Brain pericyte (primary cell): ENCODE measurements at places on chromosomes 1 and 21.

GRCh38 chr1:30461640-30462039, 261.7 kb downstream of the MATN1 start:
- DNase-seq = no peak

- DNase-seq = no peak
Observed at GRCh38 chr1:205589618-205590456, 42.0 kb downstream of the ELK4 start.

- DNase-seq = no peak
Observed at GRCh38 chr1:84724128-84724860, 34.0 kb upstream of the SSX2IP start.

GRCh38 chr1:166875302-166875733, 746 bp downstream of the TADA1 start:
- DNase-seq = no peak

DNA sequence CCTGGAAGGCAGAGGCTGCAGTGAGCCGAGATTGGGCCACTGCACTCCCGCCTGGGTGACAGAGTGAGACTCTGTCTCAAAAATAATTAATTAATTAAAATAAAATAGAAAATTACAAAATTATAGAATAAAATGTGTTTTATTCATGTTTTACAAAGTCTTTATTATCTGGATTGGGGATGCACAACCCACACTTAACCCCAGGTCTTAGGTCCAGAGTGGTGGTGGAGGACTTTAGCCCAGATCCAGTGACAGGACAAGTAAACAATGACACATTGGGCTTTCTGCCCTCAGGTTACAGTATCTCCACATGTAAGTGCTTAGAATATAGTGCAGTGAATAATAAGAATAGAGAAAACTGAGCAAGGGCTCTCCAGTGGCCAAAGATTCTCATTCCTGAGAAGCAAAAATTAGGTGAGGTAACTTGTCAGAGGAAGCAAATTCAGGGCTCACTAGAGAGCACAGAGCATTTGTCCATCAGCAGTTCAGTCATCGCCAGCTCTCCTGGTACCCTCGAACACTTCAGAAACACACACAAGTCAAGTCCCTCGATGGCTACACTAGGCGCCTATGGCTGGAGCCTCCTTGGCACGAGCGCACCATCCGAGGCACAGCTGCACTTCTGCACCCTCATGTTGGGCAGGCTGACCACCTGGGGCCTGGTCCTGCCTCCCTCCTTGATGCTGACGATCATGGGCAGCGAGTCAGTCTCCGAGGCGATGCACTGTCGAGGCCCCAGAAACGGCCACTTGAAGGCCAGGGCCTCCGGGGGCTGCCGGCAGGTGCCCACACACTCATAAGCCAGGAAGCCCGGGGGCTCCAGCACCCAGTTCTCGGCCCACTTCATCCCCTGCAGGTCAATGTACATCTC, 2.6 kb downstream of the LEFTY1 start:
- no peak for DNase-seq

- peak; percentile 69 for DNase-seq
Observed at GRCh38 chr1:116508984-116509980, 61.5 kb downstream of the CD58 start.

DNA sequence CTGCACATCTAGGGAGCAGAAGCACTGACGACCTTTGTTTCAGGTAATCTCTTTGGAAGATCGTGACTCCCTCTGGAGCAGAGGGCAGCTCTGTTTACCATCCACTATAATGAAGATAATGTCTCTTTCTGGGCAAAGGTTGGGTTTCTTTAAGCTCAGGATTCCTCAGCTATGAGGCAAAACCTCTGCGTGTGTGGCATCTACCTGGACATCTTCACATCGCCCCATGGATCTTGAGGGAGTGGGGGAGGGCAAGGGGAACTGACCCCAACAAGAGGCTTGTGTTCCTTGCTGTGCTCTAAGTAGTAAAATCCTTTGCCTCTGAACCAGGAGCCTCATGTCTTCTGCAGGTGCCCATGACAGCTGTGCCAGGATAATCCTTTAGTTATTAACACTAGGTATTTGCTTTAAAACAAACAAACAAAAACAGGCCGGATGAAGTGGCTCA, 19.6 kb downstream of the SPATA45 start:
- no peak for DNase-seq

- no peak for DNase-seq
Observed at GRCh38 chr1:7749126-7749525, 22.0 kb upstream of the VAMP3 start.

GRCh38 chr1:154969860-154970452, 591 bp downstream of the SHC1 start:
- no peak for DNase-seq

DNA sequence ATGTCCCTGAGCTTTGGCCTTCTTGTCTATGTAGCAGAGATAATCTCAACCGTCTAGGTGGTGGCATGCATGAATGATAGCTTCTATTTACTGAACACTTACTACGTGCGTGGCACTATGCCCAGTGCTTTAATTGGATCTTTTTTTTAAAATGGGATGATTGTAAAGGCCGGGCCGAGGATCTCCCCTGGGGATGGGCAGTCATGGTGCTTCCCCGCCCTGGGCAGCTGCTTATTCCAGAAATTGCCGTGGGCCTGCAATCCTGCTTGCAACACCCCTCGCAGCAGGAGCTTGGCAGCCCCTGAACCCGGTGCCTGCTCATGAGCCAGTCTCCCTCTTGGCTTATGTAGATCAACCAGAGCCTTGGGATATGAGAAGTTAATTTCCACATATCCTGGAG, 360.7 kb downstream of the CAMTA1 start:
- DNase-seq = no peak

DNA sequence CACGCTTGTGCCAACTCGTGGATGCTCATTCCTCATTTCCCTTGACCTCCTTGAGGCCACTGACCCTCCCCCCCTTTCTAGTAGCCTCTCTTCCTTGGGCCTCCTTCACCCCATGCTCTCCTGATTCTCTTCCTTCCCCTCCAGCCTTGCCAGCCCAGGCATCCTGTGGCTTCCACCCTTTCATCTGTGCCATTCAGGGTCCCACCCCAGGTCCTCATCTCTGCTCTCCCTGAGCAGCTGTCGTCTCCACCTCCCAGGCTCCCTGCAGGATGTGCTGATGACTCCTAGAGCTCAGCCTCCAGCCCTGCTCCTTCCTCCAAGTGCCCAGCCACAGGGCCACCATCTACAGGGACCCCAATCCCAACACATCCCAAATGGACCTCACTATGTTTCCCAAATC, 197.4 kb downstream of the GRIK3 start:
- DNase-seq = no peak

DNA sequence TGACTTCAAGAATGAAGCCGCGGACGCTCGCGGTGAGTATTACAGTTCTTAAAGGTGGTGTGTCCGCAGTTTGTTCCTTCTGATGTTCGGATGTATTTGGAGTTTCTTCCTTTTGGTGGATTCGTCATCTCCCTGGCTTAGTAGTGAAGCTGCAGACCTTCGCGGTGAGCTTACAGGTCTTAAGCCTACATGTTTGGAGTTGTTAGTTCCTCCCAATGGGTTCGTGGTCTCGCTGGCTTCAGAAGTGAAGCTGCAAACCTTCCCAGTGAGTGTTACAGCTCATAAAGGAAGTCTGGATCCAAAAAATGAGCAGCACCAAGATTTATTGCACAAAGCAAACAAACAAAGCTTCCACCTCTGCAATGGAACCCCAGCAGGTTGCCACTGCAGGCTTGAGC, 14.7 kb downstream of the LDLRAD1 start:
- DNase-seq = no peak

DNA sequence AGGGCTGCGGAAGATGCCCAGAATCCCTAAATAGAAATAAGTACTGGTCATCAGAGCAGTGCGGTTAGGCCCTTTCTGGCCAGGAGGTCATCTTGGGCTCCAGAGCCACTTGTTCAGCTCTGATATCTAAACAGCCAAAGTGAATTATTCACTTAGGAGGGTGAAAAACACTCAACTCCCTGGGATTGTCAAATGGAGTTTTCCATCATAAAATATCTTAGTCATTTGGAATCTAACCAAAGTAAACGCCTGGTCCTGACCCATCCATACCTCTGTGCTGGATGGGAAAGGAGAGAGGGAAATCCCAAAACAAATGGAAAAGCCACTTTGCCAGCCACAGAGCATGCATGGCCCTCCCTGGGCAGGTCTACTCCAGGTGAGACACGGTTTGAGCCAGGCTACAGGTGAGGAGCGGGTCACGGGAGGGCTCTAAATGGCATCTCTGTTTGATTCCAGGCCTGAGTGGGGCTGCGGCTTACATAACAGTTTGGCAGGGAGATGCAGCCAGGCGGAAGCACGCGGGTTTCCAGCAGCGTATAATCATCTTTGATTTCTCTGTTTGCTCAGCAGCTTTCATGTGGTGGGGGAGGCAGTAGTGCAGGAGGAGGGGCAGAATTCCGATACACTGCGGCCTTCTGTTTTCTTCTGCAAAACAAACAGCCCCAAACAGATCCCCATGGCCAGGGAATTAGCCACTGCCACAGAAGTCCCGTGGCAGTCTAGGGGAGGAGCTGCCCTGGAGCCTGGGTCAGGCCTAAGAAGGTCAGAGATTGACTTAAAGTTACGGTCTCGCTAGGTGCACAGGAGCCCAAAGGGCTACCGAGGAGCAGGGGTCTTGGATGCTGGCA, 59.1 kb upstream of the ZNF648 start:
- no peak for DNase-seq

DNA sequence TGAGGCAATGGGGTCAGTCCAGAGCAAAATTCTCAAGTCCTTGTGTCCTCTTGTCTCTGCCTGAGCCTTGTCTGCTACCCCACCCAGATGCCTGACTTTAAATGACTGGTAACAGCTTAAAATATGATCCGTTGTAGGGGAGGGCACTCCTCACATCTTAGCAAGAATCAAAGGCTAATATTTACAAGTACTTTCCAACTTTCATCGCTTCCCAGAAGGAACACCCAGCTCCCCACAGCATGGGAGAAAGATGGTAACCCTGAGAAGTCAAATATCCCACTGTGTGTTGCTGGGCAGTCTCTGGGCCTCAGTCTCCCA, 5.2 kb downstream of the ECE1 start:
- no peak for DNase-seq

- DNase-seq = no peak
Observed at GRCh38 chr1:235317168-235317567, 10.8 kb downstream of the ARID4B start.

DNA sequence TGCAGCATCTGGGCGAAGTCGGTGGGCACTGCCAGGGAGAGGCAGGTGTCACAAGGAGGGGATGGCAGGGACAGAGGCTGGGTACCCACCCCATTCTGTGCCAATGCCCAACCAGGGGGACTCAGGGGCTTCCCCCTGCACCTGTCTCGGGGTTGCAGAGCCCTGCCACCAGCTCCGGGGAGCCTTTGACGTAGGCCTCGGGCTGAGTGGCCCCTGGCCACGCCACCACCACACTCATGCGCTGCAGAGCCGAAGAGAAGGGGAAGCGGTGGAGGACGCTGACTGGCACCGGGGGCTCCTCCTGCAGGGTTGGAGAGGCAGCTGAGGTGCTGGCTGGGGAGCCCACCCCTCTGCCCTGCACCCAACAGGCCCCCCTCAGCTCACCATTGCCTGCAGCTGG, 11.7 kb upstream of the MFAP2 start:
- no peak for DNase-seq
